ENCODE measurements at places on chromosomes 16 and 17.

DNA sequence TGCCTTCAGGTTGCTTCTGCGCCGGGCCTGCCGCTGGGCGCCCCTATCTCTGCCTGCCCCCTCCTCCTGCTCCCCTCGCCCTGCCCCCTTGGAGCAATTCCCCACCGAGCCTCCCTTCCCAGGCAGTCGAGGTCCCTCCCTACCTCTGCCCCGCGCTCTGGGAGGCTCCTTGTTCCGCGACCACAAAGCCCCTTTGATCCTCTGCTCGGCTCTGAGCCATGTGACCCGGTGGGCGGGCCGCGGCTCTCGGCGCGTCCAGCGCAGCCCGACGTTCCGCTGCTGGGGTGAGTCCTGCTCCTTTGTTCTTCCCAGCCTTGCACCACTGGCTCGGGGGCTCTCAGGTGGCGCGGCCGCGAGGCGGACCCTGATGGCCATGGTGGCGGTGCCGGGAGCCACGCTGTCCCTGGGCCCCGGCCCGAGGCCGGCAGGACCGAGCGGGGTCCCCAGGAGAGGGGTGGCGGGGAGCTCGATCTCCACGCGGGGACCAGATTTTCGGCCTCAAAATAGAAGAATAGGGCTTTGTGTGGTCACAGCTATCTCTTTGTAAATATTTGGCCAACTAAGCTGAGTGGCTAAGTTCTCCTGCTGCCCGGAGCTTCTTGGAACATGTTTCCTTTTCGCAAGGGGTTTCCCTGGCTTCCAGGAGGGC is 310.6 kb downstream of the SEC14L1 start:
- no peaks in the 10 kb centered on the region for H3K27me3 ChIP-seq
- peaks cover 71% of the 10 kb centered on the region for H3K4me1 ChIP-seq
- peaks cover 12% of the 10 kb centered on the region for H3K36me3 ChIP-seq
- H3K4me3 ChIP-seq, result peak overlapping the region; percentile 68
- H3K27ac ChIP-seq, result peak overlapping the region; percentile 85

- H3K27me3 ChIP-seq, result no peaks in the 10 kb centered on the region
- H3K27ac ChIP-seq, result no peak overlapping the region
- no peak overlapping the region for H3K4me3 ChIP-seq
- H3K36me3 ChIP-seq, result no peaks in the 10 kb centered on the region
- peaks cover 16% of the 10 kb centered on the region for H3K4me1 ChIP-seq
- DNase-seq, result no peak
Measured at GRCh38 chr17:17983376-17983775, 10.7 kb downstream of the DRC3 start.

GRCh38 chr16:2337431-2338296 is 2.9 kb downstream of the ABCA3 start:
- DNase-seq, result no peak
- H3K36me3 ChIP-seq, result no peaks in the 10 kb centered on the region
- no peak overlapping the region for H3K4me3 ChIP-seq
- H3K4me1 ChIP-seq, result peaks cover 12% of the 10 kb centered on the region

GRCh38 chr16:77223184-77223583 is 24.0 kb downstream of the SYCE1L start:
- no peaks in the 10 kb centered on the region for H3K36me3 ChIP-seq
- H3K4me3 ChIP-seq, result no peak overlapping the region
- peak; percentile 19 for DNase-seq
- no peak overlapping the region for H3K27ac ChIP-seq
- H3K27me3 ChIP-seq, result no peaks in the 10 kb centered on the region
- no peaks in the 10 kb centered on the region for H3K4me1 ChIP-seq

DNA sequence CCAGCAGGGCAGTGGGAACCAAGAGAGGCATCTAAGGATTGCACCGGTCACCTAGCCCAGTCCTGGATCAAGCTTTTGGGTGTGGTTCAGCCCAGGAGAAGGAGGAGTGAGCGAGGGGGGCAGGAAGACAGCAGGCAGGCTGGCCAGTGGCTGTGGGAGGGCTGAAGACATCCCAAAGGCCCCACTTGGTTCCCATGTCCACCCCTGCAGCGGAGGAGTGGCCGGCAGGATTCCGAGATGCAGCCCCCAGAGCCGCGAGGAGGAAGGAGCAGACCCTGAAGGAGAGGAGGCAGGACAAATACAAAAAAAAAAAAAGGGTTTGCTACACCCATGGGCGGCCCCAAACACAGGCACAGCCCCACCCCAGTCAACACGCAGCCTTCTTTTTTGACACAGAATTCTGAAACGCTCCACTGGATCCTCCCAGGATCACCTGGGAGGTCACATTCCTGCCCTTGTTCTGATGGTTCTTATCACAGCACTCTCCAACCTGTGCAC is 1.1 kb upstream of the SLC47A2 start:
- no peaks in the 10 kb centered on the region for H3K36me3 ChIP-seq
- no peak overlapping the region for H3K27ac ChIP-seq
- no peak for DNase-seq
- no peak overlapping the region for H3K4me3 ChIP-seq
- peaks cover 9% of the 10 kb centered on the region for H3K4me1 ChIP-seq

DNA sequence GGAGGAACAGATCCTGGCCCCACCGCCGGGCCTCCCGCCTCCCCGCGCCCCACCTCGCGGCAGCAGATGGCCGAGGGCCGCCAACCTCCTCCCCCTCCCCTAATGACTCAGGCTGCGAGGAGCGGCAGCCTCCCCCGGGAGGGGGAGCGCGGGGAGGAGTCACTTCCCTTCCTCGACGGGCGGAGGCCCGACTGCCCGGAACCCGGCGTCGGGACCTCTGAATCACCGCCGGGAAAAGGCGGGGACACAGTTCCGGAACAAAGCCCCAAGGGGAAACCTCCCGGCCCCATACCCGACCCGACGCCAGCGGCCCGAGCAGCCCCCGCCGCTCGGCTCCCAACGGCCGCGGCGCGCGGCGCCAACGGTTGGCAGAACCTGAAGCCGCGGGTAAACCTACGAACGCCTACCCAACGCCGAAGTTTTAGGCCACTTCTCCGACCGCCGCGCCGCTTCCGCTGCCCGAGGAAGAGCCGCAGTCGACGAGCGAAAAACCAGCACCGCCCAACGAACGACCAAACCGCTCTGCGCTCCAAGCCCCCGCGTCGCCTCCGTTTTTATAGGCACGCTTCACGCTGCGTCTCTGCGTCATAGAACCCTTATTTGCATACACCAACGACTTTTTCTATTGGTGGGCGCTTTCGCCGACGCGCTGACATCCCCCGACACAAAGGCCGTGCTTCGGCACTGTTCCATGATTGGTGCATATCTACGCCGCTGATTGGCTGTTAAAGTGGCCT is 5.2 kb upstream of the UNK start:
- peaks cover 46% of the 10 kb centered on the region for H3K4me1 ChIP-seq
- H3K4me3 ChIP-seq, result peak overlapping the region; percentile 99
- H3K27me3 ChIP-seq, result no peaks in the 10 kb centered on the region

DNA sequence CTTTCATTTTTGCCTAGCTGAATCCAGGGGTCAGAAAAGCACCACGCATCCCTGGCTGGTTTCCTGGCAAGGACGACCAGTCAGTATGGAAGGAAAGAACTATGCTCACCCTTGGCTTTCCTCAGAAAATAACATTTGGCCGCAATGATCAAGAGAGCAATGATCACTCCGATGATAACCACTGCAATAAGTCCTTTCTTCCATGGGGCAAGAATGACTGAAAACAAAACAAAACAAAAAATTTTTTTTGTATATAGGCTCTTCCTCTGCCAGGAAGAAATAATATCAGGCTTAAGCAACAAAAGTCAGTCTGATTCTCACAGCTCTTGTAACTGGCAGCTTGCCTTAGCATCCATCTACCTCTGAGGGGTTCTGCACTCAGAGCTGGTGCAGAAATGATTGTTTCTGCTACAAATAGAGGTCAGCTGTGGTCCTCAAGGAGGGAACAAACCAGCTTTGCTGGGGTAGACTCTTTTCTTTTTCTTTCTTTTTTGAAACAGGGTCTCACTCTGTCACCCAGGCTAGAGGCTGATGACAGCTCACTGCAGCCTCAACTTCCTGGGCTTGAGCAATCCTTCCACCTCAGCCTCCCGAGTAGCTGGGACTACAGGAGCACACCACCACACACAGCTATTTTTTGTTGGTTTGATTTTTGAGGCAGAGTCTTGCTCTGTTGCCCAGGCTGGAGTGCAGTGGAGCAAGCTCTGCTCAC is 35.7 kb downstream of the PECAM1 start:
- peaks cover 2% of the 10 kb centered on the region for H3K4me1 ChIP-seq
- no peak overlapping the region for H3K4me3 ChIP-seq
- no peaks in the 10 kb centered on the region for H3K27me3 ChIP-seq
- H3K27ac ChIP-seq, result no peak overlapping the region

- no peaks in the 10 kb centered on the region for H3K27me3 ChIP-seq
- H3K4me1 ChIP-seq, result no peaks in the 10 kb centered on the region
- no peak for DNase-seq
- H3K36me3 ChIP-seq, result peaks cover 95% of the 10 kb centered on the region
- peak overlapping the region; percentile 27 for H3K27ac ChIP-seq
- no peak overlapping the region for H3K4me3 ChIP-seq
Measured at GRCh38 chr16:2768403-2769089, 8.5 kb downstream of the ELOB start.

DNA sequence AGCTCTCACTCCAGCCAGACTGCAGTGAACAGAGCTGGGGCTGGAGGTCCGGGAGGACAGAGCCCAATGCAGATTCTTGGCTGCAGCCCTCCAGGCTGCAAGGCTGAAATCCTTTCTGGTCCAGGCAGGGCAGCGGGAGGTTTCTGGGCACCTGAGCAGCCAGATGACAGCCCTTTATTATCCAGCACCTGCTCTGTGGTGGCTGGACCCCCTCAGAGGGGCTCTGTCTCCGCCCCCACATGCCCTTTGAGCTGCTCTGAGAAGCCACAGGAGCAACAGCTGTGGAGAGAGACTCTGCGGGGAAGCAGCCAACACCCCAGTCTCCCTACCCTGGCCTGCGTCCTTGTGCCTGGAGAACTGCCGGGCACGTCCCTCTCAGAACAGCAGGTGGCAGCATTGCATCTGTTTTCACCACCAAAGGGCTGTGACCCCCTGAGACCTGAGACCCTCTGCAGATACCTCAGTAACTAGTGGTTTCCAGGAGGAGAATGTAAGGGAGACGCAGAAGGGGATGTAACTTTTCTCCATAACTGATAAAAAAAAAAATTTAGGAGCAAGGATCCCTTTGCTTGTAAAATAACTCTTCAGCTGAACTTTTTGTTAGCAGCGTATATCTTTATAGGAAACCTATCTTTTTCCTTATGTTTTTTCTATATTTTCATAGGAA is 3.7 kb upstream of the CNP start:
- DNase-seq, result peak; percentile 46
- peaks cover under 1% of the 10 kb centered on the region for H3K36me3 ChIP-seq
- no peaks in the 10 kb centered on the region for H3K27me3 ChIP-seq
- H3K4me3 ChIP-seq, result no peak overlapping the region
- peaks cover 18% of the 10 kb centered on the region for H3K4me1 ChIP-seq
- H3K27ac ChIP-seq, result no peak overlapping the region

GRCh38 chr17:43976963-43977837 is 23.5 kb upstream of the PYY start:
- H3K36me3 ChIP-seq, result no peaks in the 10 kb centered on the region
- no peaks in the 10 kb centered on the region for H3K4me1 ChIP-seq
- no peak for DNase-seq
- H3K4me3 ChIP-seq, result no peak overlapping the region

- no peak overlapping the region for H3K27ac ChIP-seq
- no peaks in the 10 kb centered on the region for H3K27me3 ChIP-seq
- no peaks in the 10 kb centered on the region for H3K4me1 ChIP-seq
- peaks cover 80% of the 10 kb centered on the region for H3K36me3 ChIP-seq
Measured at GRCh38 chr17:37462492-37462891, 27.2 kb upstream of the DUSP14 start.

DNA sequence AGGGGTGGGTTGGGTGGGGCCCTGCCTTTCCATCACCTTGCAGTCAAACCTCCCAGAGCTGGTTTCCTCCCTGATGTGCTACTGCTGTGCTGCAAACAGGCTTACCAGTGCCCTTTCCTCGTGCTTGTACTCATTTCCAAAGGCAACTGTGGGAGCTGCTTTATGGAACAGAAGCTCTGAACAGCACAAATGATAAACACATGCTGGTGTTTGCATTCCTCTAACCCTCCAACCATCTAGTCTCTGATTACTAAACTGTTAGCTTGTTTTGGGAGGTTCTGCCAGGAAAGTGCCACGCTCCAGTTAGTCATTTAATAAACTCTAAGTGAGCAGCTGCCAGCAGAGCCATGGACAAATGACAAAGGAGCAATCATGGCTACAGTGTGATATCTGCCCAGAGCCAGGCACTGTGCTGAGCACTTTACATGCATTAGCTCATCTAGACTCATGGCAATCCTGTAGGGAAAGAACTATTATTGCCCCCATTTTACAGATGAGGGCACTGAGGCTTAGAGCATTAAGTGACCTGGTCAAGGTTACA is 110.4 kb downstream of the VAT1L start:
- H3K36me3 ChIP-seq, result no peaks in the 10 kb centered on the region
- DNase-seq, result no peak
- no peaks in the 10 kb centered on the region for H3K4me1 ChIP-seq

GRCh38 chr17:78125138-78125913 is 3.2 kb downstream of the TMC6 start:
- H3K4me1 ChIP-seq, result peaks cover 80% of the 10 kb centered on the region
- peak overlapping the region; percentile 59 for H3K4me3 ChIP-seq
- H3K27me3 ChIP-seq, result no peaks in the 10 kb centered on the region
- H3K27ac ChIP-seq, result peak overlapping the region; percentile 11

DNA sequence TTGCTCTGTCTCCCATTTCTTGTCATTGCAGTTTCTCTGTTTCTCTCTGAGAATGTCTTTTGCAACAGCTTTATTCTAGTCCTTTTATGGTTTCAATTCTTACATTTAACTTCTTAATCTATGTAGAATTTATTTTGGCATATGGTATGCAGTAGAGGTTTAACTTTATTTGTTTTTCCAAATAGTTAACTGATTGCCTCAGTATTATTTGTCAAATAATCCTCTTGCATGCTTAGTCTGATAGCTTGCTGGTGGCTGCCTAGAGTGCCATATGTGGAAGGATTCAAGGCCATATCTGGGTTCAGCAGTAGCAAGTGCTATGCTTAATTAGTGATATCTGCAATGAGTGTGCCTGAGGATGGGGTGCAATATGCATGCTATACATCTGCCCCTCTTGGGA is 6.9 kb downstream of the SNTB2 start:
- no peaks in the 10 kb centered on the region for H3K36me3 ChIP-seq
- no peak overlapping the region for H3K27ac ChIP-seq
- H3K4me1 ChIP-seq, result peaks cover 11% of the 10 kb centered on the region

- H3K27ac ChIP-seq, result no peak overlapping the region
- no peak overlapping the region for H3K4me3 ChIP-seq
Measured at GRCh38 chr16:69894676-69895075, 56.5 kb upstream of the CLEC18A start.

GRCh38 chr16:3915426-3916260 is 35.1 kb upstream of the CREBBP start:
- no peak overlapping the region for H3K4me3 ChIP-seq
- H3K36me3 ChIP-seq, result no peaks in the 10 kb centered on the region
- no peaks in the 10 kb centered on the region for H3K27me3 ChIP-seq
- no peaks in the 10 kb centered on the region for H3K4me1 ChIP-seq

DNA sequence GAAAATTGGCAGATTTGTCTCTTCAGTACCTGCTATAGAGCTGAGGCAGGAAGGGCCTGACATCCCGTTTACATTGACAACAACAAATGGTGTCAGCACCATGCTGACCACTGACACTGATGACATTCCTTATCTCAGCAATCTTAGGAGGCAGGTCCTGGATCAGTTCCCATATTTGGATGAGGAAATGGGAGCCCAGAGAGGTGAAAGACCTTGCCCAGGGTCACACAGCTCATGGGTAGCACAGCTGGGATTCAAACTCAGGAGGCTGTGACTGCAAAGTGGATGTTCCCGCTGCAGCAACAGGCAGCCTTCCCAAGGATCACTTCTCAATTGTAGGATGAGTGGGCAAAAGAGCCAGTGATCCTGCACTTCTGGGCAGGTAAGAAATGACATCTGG is 30.5 kb upstream of the CACNG4 start:
- H3K36me3 ChIP-seq, result no peaks in the 10 kb centered on the region
- no peaks in the 10 kb centered on the region for H3K4me1 ChIP-seq
- H3K27me3 ChIP-seq, result no peaks in the 10 kb centered on the region
- DNase-seq, result no peak

Measured in CD14-positive monocyte (primary cell).